ENCODE measurements at places on chromosomes 2 and 18.

DNA sequence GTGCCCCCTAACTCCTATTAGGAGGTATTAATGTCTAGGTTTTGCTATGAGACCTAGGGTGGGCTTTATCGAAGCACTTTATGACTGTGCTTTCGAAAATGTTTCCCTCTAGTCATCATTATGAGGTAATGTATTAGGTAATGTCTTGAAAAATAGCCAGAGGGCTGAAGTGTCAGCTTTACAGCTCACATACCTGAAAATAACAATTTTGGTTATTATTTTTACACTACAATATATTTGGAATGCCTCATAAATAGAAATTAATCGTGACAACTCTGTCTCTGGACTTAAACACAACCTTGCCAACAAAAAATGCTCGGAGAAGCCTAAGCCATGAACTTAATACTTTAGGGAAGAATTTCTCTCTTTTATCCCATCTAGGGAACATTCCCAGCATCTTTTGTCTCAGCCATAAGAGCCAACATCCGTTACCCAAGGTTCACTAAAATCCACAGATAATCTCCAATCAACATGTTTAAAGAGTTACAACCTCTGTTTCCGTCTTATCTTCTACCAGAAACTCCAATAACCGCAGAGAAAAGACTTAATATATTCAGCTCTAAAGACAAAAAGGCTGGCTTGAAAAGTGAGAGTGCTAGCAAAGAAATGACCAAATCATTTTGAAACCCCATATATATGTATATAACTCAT lies 130.9 kb upstream of the RND3 start:
- DNase-seq = no peak

DNA sequence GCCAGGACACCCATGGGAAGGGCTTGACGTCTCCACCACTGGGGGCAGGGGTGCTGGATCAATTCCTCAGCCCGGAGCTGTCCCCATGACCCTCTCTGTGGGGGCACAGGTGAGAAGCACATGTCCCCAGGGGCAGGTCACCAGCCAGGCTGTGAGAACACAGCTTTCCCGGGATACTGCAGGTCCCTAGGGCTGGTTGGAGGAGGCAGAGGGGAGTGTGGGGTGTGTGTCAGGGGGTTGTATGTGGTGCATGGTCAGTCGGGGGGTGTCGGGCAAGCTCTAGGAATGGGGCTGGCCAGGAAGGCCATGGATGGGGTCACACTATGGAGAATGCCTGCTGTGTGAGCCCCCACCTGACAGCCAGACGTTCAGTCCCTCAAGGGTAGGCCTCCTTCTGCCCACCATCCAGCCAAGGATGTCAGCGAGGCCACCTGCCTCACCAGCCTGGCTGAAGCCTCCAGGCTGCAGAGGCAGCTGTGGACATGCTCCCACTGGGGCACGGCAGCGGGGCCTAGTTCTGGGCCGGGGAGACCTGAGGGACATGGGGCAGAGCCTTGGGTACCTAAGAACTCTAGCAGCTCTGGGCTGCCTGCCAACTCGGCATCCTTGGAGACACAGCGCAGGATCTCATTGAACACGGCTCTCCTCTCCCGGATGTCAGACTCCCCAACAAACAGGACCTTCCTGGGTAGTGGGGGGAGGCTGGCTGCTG lies 10.3 kb downstream of the HS1BP3 start:
- no peak for DNase-seq

- DNase-seq = no peak
Measured at GRCh38 chr18:911025-911424, 6.4 kb downstream of the ADCYAP1 start.

DNA sequence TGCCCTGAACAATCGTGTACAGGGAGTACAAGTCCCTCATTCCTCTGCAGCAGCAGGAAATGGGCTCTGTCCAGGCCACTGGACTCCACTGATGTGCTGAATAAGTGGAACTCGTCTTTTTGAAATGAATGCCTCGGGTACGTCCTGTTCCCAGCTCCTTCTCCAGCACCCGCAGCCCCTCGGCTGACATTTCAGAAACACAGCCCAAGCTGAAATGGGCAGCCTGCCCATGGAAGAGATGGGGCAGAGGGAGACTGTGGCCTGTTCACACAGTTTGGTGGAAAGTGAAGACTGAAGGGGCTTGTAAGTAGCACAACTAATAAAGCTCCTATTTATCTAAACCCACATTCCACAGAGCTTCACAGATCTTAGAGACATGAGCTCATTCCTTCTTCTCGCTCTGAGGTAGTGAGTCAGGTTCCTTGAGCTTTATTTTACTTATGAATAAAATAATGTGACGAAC lies 498.6 kb downstream of the TXNL1 start:
- DNase-seq = no peak

DNA sequence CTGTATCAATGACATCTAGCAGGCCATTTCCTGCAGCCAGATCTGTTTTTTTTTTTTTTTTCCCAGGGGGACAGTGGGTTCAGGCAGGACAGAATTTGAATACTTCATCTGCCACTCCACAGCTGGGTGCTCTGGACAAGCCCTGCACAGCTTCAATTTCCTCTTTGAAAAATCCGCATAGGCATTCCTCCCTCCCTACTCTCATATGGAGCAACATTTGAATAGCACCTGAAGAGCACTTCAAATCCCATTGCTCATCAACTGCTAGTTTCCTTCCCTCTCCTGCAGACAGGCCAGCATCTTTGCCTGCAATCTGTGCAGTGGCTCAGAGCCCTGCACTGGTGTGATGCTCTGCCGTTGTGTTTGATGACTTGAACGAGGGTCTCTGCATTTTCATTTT lies 326.3 kb downstream of the TSN start:
- no peak for DNase-seq

DNA sequence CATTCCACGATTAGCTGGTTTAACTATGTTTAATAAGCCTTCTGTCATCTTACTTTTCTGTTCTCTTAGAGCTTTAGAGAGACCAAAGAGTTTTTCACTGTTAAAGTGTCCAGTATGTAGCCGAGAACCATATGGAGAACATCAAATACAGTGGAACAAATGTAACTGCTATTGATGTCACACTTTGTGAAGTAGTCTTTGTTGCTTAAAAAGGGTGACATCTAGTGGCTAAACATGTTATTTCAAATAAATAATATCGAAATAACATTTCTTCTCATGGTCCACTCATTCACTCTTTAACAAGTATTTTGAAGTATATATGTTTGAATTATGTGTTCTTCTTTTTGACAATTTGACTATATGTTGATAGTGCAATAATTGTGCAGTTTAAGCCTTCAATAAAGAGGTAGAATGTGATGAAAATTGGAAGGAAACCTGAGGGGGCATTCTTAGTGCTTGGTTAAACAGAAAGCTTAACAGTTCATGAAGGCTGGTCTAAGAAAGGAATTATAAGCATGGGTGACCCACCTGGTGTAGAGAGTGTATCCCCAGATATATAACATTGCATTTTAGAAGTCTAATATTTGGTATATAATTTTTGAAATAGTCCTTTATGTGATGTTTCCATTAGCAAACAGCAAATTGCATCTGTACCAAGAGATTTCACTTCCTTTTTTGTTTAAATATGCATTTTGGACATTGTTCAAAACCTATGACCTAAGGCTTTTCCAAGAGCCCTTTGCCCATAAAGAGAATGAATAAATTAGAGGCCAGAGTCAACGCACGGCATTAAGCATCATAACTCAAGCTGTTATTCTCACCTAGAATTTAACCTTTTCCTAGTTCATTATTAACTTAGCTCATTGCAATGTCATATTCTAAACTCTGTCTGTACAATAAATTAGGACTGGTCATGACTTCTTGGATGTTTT lies 112.1 kb downstream of the KYNU start:
- no peak for DNase-seq

GRCh38 chr18:55376387-55376786 lies 211.6 kb downstream of the TCF4 start:
- no peak for DNase-seq

DNA sequence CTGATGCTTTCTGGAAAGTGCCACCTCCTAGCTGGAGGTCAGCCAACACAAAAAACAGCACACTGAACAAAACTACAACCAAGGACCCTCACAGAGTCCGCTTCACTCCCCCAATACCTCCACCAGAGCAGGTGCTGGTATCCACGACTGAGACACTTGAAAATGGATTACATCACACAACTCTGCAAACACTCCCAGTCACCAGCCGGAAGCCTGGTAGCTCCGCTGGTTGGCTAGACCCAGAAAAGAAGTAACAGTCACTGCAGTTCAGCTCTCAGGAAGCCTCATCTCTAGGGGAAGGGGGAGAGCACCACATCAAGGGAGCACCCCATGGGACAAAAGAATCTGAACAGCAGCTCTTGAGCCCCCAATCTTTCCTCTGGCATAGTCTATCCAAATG lies 175.4 kb downstream of the LCLAT1 start:
- DNase-seq = no peak

- DNase-seq = no peak
Measured at GRCh38 chr2:196486146-196486545, 153.4 kb upstream of the CCDC150 start.

GRCh38 chr2:55843096-55843993 lies 80.2 kb downstream of the EFEMP1 start:
- no peak for DNase-seq

GRCh38 chr2:187878112-187878511 lies 323.9 kb upstream of the TFPI start:
- no peak for DNase-seq

DNA sequence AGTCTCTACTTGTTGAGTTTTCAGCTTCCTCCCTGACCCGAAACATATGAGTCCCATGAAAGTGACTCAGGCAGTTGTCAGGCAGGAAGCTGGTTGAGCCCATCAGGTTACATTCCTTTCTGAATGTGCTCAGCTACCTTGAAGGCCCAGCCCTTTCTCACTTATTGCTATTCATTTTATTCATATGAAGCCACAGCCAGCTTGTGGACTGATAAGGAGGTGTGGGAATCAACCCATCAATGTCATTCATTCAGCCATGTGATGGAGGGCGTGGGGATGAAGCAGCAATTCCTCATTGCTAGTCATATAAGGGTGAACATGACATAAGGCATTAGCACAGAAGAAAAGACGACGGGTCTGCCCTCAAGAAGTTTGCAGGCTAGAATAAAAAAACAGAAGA lies 5.3 kb upstream of the VPS4B start:
- no peak for DNase-seq

GRCh38 chr2:162230761-162231160 lies 12.5 kb downstream of the FAP start:
- no peak for DNase-seq

DNA sequence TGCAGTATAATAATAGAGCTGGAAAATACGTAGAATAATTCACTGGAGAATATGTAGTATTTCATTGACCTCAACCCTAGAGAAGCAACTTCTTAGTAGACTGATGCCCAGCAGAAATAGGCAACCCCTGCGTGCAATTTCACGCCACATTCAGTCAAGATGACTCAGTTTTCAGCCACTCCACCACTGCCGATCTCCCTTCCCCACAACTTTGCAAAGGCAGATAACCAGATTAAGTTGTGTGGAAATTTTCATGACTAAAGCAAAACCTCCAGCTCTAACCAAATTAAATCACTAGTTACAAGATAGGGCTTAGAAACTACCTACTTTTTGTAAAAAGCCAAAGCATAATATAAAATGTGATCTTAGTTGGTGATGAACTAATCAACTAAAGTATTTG lies 63.3 kb upstream of the STK17B start:
- DNase-seq = no peak

GRCh38 chr2:222622910-222623309 lies 33.0 kb downstream of the FARSB start:
- no peak for DNase-seq

DNA sequence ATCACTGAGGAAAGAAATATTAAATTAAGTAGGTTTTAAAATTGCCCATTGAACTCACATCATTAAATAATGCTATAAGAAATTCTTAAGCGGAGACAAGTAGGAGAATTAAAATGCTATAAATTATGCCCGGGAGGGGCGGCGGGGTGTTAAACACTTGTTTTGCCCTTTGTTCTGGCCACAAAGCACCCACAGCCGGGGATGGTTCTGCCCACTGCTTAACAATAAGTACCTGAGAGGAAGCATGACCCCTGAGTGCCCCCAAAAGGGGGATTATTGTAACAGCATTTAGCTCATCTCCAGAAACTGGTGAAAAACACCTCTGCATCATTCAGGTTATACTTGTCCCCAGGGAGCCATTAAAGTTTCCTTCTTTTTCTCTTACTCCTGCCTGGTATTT lies 332.7 kb upstream of the POU3F3 start:
- DNase-seq = no peak

GRCh38 chr18:36950282-36950681 lies 121.4 kb downstream of the KIAA1328 start:
- no peak for DNase-seq

GRCh38 chr2:199705538-199705937 lies 145.5 kb downstream of the FTCDNL1 start:
- DNase-seq = no peak

DNA sequence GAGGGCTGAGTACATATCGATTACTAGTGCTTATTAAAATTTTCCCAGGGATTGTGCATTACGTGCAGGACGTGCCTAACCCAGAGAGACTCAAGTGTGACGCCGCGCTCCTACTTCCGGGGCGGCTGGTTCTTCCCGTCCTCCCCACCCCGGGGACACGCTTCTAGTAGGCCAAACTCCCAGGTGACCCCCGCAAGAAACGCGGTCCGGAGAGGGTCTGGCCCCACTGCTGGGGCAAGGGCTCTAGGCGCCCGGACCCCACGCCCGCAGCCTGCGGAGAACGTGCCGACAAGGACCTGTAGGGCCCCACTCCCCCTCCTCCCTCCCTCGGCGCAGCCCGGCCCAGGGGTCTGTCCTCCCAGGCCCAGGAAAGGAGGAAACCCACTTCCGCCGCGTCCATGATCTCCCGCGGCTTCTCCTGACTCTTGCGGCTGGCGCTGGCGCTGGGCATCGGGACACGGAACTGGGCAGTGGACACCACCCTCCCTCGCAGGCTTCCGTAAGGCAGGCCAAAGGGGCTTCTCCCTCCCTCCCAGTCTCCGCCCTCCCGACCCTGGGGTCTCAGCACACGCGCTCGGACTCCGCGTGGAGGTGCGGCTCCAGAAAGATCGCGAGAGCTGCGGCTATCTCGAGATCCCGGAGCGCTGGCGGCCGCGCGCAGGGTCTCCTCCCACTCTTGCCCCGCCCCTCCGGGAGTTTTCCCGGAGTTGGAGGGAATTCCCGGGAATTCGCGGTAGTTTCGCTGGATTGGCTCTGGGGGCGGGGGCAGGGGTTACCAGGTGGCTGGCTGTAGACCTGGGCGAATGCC lies at the start of gene DARS1:
DARS1 (minus strand) TSS at position 609 of the 808 bp plus-strand sequence; CDS start at position 451, 158 bp downstream.
- peak; percentile 95 for DNase-seq

DNA sequence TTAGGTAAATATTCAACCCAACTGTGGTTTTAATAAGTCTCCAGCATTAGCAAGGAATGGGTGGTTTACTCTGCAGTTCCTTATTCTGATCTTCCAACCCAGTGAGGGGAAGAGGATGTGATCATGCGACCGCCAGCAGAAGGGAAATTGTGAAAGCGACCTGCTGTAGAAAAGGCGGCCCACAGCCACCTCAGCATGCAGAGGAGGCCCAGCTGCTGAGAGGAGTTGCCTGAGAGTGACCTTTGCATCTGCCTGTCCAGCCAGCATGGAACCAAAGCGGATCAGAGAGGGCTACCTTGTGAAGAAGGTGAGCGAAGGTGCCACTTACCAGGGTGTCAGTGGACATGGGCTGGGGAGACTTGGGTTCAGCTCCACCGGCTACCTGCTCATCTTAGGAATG lies at the start of gene PLEK:
PLEK (plus strand) TSS at position 196 of the 400 bp plus-strand sequence; CDS start at position 266, 70 bp downstream.
- DNase-seq = peak; percentile 81

GRCh38 chr18:63443829-63444228 lies 21.6 kb upstream of the VPS4B start:
- no peak for DNase-seq

GRCh38 chr2:86703704-86704361 lies 16.3 kb upstream of the RMND5A start:
- DNase-seq = no peak

- DNase-seq = no peak
Measured at GRCh38 chr2:201638326-201638725, 5.0 kb downstream of the TMEM237 start.

Measured in bone marrow (tissue), 2 donors.